ENCODE measurements at places on chromosomes 16 and 17.

DNA sequence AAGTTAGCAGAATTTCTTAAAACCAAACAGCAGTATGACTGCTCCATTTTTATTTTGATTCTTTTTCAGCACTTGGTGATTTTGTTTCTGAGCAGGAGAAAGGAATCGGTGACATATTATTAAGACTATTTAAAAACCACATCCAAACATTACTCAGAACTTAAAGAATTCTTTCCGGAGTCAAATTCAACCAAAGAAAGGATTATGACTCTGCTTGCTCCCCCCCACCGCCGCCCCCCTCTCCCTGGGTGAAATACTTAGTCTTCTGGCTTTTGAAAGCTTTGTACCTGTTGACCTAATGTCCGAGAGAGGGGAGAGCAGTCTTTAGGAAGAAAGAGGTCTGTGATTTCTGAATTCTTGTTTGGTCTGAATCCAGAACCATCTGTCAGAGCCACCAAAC lies 17.9 kb upstream of the COL1A1 start:
- no peak for DNase-seq

GRCh38 chr17:46777943-46778915 lies 40.3 kb downstream of the WNT3 start:
- no peak for DNase-seq

DNA sequence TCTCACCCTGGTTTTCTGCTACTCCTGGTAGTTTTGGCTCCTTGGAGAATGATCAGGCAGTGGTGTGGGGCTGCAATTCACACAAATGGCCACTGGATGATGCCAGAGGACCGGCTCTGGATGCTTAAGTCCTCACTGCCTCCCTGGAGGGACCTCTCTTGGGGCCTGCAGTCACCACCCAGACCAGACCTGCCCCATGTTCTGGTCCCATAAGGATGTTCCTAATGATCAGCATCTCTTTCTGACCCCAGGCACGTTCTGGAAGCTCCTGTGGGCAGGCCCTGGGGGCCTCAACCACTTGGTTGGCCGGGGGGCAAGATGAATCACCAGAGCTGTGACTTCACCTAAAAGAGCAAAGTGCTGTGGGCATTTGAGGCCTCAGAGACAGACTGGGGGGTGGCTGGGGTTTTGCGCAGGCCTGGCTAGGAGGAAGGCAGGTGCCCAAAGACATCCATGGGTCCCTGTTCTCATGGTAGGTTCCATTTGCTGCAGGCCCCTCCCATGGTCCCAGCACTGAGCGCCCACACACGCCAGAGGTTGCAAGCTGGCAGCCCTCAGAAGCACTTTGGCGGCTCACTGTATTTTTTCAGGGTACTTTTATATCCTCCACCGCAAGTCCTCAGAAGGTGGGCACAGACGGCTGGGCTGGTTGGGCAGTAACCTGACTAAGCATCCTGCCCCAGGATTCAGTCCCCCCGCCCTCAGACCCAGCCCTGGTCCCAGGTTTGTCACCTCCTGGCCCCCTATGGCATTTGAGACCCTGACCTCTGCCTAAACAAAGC lies 53.2 kb downstream of the NT5M start:
- peak; percentile 63 for DNase-seq

- DNase-seq: no peak
Measured at GRCh38 chr16:23323224-23324030, 21.3 kb downstream of the SCNN1B start.

- peak; percentile 37 for DNase-seq
Measured at GRCh38 chr17:59964482-59965328, at the start of gene RNFT1. RNFT1 (minus strand) TSS chr17:59964740; CDS start chr17:59964663, 77 bp downstream.

- no peak for DNase-seq
Measured at GRCh38 chr17:29716566-29716965, 93.9 kb upstream of the CORO6 start.

GRCh38 chr17:28999206-28999605 lies 6.6 kb downstream of the SEZ6 start:
- no peak for DNase-seq

DNA sequence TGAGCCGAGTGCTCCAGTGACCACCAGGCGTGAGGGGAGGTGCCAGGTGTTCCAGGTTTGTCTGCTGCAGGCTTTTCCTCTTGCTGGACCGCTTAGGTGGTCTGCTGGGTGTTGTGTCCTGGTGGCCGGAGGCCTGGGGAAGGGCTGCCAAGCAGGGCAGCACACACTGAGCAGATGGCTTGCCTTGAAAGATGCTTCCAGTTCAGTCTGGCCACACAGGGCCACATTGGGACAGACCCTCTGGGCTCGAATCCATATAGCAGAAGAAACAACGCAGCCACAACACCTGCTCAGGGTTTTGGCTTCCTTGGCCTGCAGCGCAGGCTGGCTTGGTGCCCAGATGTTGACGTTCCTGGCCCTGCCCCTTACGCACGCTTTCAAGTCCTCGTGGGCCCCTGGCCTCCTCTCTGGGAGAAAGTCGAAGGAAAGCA lies 24.8 kb downstream of the GINS2 start:
- DNase-seq: no peak

DNA sequence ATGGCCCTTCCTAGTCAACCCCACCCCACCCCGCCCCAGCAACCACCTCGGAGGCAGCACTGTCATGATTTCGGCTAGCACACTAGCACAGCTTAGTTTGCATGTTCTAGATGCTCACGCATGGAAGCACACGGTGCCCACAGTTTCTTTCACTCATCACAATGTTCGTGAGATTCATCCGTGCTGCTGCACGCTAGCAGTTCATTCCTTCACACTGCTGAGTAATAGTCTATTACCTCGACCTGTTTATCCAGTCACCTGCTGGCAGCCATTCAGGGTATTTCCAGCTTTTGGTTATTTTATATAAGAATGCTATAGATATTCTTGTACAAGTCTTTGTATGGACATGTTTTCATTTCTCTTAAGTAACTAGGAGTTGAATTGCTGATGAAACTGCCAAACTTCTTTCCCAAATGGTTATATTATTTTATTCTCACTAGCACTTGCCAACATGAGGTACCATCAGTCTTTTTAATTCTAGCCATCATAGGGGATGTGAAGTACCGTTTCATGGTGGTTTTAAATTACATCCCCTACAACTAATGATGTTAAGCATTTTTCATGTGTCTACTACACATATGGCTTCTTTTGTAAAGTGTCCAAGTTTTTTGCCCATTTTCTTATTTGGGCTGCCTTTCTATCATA lies 75.7 kb downstream of the CYTH1 start:
- no peak for DNase-seq

DNA sequence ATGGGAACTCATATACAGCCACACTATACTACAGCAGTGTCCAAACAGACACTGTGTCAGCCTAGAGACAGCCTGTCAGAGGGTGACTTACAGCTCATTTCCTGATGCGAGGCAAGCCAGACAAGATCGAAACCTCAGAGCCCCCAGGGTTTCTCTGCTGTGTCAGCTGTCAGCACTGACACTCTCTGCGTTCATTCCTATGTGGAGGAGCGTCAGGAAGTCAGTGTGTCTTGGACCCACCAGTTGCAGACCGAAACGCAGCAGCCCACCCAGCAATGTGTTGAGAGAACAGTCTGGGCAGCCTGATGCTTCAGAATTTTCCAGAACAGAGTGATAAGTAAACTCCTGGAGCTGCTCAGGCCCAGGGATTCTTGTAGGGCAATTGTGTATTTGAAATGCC lies 20.6 kb upstream of the MAPT start:
- no peak for DNase-seq

GRCh38 chr16:9090101-9090959 lies 1.1 kb upstream of the HAPSTR1 start:
- DNase-seq: no peak

GRCh38 chr17:64358261-64358788 lies 32.3 kb downstream of the PECAM1 start:
- DNase-seq: peak; percentile 96

GRCh38 chr17:42989141-42989540 lies 8.8 kb downstream of the RUNDC1 start:
- DNase-seq: no peak

DNA sequence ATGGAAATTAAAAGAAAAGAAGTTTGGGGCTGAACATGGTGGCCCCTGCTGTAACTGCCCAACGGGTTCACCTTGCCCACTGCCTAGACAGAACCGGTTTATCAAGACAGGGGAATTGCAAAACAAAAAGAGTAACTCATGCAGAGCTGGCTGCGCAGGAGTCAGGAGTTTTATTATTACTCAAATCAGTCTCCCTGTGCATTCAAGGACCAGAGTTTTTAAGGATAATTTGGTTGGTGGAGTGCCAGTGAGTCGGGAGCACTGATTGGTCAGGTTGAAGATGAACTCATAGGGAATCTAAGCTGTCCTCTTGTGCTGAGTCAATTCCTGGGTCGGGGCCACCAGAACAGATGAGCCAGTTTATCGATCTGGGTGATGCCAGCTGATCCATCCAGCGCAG lies 4.4 kb upstream of the SCPEP1 start:
- no peak for DNase-seq

DNA sequence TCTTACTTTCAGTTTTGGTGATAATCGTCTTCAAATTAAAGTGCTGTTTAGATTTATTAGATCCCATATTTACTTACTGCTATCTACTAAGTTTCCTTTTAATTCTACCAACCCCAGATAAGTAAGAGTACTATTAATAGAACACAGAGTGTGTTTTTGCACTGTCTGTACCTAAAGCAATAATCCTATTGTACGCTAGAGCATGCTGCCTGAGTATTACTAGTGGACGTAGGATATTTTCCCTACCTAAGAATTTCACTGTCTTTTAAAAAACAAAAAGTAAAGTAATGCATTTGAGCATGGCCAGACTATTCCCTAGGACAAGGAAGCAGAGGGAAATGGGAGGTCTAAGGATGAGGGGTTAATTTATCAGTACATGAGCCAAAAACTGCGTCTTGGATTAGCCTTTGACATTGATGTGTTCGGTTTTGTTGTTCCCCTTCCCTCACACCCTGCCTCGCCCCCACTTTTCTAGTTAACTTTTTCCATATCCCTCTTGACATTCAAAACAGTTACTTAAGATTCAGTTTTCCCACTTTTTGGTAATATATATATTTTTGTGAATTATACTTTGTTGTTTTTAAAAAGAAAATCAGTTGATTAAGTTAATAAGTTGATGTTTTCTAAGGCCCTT lies 56.8 kb downstream of the HLF start:
- DNase-seq: no peak

DNA sequence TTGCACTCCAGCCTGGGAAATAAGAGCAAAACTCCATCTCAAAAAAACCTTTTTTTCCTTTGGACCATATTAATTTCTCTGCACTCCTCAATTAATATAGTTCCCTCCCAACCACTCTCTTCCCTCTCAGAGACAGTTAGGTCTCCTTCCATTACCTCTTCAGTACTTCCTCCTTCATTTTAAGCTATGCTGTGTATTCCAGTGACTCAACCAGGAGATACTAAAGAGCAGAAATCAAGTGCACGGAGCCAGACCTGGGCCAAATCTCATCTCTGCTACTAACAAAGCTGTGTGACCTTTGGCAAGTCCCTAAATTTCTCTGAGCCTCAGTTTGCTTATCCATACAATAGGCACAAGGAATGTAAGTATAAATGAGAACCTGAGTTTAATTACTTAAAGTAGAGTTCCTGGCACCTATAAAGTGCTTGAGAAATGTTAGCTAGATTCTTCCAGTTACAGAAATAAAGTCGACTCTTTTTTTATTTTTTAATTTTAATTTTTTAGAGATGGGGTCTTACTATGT lies 8.5 kb downstream of the PECAM1 start:
- DNase-seq: no peak

DNA sequence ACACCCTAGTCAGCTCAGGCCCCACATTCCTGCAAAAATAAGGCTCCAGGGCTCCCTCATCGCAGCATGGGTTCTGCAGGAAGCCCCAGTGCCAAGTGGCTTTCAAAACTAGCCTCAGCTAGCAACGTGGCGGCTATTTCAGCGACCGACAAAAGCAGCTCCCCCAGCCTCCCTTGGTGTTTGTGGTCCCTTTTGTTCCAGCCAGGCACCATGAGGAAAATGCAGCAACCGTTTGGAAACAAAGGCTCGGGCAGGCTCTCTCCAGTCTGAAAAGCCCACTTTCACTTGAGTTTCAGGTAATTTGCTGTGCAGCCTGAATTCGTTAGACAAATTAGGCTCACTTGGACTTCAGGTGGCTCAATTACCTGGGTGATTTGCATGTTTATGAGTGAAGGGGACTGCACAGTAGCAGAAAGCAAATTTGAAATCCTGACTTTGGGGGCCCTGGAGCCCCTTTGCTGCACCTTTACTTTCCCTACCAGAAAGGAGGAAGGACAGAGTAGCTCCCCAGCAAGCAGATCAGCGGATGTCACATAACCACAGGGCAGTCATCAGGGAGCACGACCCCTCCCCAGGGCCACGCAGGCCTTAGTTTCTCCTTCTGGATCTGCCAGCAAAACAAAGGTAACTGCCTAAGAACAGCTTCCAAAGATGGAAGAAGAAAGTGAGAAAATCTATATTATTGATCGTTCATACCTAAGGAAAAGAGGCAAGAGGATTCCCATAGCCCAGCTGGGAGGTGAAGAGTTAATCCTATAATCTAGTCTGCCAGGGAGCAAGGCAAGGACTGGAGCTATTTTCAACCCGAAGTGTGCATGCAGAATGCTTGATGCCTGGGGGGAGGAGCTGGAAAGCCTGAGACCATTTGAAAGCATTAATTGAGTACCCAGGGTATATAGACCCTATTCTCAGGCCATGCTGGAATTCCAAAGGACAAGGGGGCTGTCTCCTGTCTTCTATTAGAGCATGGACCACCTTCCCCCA lies 143.1 kb upstream of the SDK2 start:
- DNase-seq: peak; percentile 89

DNA sequence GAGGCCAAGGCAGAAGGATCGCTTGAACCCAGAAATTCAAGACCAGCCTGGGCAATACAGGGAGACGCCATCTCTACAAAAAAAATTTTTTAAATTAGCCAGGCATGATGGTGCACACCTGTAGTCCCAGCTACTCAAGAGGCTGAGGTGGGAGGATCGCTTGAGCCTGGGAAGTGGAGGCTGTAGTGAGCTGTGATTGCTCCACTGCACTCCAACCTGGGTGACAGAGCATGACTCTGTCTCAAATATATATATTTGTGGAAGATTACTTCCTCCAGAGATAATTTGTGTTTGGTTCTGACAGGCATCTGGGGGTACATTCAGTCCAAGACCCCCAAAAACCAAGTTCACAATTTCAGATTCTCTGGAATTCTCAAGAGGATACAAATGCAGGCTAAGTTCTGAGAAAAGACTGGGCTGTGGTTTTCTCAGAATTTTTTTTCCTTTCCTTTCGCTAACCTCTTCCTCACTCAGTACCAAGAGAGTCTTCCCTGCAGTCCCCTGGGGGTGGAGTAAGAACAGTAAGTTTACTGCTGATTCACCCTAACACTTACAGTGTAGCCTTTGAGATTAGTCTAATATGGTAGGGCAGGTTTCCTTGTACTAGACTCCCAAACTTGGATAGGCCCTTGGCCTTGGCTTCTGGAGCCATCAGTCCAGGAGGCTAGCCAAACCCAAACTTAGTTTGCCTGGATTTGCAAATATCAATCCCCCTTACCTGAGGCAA lies 15.1 kb downstream of the GSDMB start:
- no peak for DNase-seq
